CD4-positive, alpha-beta T cell (primary cell): ENCODE measurements at places on chromosomes 12 and 14.

DNA sequence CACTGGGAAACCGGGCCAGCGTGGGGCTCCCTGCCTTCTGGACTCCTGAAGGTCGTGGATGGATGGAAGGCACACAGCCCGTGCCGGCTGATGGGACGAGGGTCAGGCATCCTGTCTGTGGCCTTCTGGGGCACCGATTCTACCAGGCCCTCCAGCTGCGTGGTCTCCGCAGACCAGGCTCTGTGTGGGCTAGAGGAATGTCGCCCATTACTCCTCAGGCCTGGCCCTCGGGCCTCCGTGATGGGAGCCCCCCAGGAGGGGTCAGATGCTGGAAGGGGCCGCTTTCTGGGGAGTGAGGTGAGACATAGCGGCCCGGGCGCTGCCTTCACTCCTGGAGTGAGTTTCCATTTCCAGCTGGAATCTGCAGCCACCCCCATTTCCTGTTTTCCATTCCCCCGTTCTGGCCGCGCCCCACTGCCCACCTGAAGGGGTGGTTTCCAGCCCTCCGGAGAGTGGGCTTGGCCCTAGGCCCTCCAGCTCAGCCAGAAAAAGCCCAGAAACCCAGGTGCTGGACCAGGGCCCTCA, 26.9 kb downstream of the HIP1R start:
- no peak for DNase-seq

GRCh38 chr14:40467969-40468368, 1035.7 kb upstream of the FBXO33 start:
- no peak for DNase-seq

- no peak for DNase-seq
Measured at GRCh38 chr14:20499881-20500280, 5.5 kb upstream of the RNASE10 start.

GRCh38 chr12:76878099-76878898, 520 bp downstream of the CSRP2 start:
- DNase-seq: no peak

GRCh38 chr14:95125221-95125620, 32.1 kb downstream of the DICER1 start:
- no peak for DNase-seq

GRCh38 chr14:25988536-25988935, 609.3 kb downstream of the NOVA1 start:
- DNase-seq: no peak

- DNase-seq: no peak
Measured at GRCh38 chr14:56195223-56195622, 77.0 kb downstream of the PELI2 start.

DNA sequence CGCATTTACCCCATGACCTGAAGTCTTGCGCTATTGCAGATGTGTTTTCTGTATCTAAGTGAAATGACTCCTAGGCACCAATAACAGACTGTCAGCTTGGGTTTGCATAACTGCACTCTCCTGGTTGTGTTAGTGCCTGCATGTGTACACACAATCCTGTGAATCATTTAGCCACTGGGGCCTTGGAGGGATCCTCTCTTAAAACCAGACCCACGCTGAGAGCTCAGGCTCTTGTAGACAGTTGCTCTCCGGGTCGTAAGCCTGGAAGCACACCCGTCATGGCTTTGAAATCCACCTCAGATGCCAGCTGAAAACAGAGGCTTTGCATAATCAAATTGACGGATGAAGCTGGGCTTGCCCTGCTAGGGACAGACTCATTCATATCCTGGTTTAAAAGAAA, 79.2 kb upstream of the RBM19 start:
- no peak for DNase-seq

DNA sequence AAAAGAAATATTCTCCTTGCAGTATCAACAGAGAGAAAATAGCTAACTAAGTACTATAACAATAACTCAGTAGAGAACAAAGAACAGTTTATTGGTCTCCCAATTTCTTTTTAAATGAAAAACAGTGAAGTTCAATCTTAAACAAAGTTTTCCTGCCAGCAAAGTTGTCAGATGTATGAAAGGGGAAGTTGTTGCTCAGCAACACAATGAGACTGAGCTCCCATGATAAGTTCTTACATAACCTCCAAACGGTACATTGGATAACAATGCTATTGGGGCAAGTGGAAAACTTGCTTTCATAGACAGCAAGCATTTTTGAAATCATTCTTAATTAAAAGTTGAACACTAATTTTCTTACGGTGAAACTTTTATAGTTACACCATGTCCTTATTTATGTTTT, 94.9 kb downstream of the ALG10B start:
- DNase-seq: no peak

DNA sequence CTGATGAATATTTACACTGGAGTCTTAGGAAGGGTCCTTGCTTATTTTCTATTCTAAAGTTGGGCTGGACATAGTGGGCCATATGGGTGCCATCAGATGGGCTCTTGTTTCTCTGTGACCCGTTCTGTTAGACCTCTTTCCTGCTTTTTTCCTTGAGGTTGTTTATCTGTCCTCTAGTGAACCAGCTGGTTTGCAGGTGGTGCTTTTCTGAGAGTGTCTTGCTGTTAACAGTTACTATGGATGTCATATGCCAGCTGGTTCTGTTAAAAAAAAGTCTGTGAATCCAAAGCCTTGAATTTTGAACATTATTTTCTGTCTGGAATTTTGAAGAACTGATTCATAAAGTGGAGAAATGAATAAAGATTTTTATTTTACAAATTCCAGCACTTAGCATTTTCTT, 29.2 kb downstream of the ZC3H14 start:
- DNase-seq: no peak

DNA sequence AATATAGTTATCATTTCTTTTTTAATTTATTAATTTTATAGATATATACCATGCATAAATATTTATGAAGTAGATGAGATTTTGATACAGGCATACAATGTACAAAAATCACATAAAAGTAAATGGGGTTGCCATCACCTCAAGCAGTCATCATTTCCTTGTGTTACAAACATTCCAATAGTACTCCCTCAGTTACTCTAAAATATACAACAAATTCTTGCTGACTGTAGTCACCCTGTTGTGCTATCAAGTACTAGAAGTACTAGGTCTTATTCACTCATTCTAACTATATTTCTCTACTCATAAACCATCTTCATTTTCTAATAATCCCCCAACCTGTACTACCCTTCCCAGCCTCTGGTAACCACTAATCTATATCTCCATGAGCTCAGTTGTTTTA, 432.6 kb upstream of the SYT1 start:
- DNase-seq: no peak

- peak; percentile 81 for DNase-seq
Measured at GRCh38 chr14:76844223-76844622, 18.0 kb downstream of the LRRC74A start.

GRCh38 chr12:47307680-47308399, 228.1 kb upstream of the AMIGO2 start:
- DNase-seq: peak; percentile 67

DNA sequence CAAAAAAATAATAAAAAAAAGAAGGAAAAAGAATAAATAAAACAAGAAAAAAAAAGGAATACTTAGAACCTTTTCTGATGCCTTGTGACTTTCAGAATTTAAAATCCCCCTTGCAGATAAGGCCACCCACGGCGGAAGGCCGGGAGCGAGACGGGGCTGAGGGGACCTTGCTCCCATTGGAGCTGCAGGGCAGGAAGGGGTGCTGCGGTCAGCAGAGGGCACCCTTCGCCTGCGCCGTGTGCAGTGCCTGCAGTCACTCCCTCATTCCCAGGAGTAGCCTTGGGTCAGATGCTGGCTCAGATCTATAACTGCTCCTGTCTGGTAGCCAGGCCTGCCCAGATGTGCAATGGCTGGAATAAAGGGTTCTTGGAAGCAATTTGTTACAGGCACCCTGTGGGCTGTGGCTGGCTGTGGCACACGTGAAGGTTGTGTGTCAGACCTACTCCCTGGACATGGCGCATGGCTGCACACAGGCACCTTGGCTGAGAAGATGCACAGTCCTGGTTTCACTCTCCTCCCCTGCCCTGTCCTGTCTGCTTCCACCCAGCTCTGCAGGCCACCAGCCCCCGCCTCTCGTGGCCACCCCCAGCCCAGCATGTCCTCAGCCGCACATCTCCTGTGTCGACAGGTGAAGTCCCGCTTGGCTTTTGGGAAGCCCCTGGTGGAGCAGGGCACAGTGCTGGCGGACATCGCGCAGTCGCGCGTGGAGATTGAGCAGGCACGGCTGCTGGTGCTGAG, 13.4 kb upstream of the ALDH2 start:
- no peak for DNase-seq

DNA sequence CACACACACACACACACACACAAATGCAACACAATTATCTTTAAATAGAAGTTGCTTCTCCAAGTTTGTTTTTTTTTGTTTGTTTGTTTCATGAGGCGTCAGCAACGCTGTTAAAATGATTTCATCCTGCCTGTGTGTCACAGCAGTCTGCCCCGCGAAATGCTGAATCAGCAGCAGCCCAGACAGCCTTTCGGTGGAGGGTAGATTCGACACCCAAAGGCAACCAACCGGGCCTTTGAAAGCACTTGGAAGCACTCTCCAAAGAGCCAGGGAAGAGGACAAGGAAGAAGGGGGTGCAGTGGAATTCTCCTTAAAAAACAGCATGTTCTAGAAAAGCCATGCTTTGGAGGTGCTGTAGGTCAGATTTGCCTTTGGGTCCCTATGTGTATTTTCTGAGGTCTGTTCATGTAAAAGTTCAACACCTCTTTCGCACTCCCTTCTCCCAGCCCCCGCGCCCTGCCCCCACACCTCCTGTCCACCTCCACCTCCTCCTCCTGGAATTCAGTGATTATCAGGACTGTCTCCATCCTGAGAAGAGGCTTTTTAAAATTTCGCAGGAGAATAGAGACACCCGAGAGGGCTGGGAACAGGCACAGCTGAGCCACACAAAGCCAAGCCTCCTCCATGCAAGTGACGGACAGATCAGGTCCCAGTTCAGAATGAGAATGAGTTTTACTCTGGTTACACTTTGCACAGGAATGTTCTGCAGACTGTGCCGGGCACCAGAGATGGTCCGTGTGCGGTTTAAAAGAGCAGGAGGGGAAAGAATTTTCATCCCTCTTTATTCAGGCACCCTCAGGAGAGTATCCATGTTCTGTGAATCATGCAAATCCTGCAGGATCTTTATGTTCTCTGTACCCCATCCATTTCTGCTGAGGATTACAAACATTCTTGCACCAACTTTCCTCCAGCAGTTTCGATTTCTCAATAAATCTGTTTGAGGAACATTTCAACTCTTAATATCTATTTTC, 177.9 kb downstream of the ETV6 start:
- peak; percentile 46 for DNase-seq

DNA sequence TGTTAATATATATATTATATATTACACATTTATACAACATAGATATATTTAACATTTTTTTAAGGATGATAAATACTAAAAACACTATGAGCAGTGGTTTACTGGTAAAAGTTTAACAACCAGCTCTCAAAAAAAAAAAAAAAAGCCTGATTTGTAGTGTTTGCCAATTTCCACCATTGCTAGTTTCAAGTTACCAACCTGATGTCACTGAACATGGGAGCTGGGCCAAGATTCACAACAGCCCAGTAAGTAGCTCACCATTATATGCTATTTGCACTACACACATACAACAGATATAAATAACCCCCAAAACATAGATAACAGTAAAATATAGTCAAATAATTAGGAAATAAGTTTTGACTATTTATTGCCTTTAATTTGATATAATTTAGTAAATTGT, 28.9 kb upstream of the TMX1 start:
- no peak for DNase-seq

DNA sequence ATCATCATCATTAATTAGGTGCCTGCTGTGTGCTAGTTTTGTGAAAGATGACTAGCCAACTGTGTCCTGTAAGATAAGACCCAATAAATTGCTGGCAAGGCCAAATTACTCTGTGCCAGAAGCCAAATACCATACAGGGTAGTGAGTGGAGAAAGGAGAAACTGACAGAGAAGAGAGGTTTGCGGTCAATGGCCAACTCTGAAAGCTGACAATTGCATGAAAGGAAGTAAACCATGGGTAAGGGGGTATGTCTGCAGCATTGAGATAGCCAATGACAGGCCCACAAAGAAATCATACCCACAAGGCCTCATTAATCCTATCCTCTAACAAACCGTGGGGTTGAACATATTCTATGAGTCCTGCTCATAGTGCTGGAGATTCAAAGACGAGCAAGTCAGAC, 236.6 kb upstream of the CCDC196 start:
- DNase-seq: no peak

- DNase-seq: no peak
Measured at GRCh38 chr12:53010955-53011354, 4.7 kb downstream of the EIF4B start.
